Naive B cell (primary cell): ENCODE measurements at places on chromosomes 4 and X.

DNA sequence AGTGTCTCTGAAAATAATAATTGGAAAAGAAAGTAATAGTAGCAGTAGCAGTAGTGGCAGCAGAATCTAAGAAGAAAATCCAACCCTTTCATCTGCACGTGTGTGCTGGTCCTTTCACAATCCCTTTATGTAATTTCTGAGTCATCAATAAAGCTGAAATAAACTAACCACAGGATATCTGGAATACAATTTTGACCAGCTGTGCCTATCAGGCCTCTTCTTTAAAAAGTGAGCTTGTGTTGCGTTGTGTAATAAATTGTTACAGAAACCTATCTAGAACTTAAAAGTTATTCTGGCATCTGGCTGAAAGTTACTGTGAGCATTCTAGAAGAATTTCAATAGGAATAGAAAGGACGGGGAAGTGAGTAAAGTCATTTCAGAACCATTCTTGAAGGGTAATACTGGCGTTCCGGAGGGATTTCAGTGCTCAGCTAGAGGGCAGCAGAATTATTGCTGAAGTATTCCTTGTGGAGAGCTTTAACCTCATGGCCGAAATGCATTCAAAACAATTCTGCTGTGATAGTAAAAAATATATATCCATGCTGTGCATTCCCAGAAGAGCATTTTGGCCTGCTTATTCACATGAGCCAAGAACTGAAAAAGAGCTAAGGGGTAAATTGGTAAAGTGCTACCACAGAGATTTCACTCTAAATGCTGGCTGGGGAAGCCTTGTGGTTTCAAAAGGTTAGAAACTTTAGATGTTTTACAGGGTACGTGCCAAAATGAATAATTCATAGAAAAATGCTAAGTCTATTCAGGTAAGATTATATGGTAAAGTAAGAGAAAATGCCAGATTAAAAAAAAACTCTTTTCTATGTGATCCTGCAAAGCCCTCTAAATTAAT is 260.6 kb downstream of the NKX6-1 start:
- H3K4me1 ChIP-seq: no peaks in the 10 kb centered on the region
- no peak for DNase-seq
- no peak overlapping the region for H3K27ac ChIP-seq
- H3K4me3 ChIP-seq: no peak overlapping the region

DNA sequence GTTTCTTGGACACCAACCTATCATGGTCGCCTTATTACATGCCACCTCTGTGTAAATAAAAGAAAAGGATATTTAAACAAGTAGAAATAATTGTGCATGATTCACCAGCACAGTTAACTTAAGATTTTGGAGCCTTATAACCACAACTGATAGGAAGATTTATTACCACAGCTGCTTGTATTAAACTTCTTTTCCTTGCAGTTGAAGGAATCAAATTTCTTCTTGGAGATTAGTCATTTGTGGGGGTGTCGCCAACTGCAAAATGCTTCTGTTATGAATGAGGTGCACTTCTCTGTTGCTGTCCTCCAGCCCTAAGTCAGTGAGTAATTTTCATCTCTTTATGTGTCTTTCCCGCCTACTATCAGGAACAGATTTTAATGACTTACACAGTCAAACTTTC is 73.3 kb downstream of the OR13H1 start:
- H3K4me3 ChIP-seq: no peak overlapping the region
- H3K27ac ChIP-seq: no peak overlapping the region
- H3K27me3 ChIP-seq: no peaks in the 10 kb centered on the region
- H3K4me1 ChIP-seq: no peaks in the 10 kb centered on the region
- DNase-seq: no peak
- H3K36me3 ChIP-seq: no peaks in the 10 kb centered on the region

GRCh38 chrX:124341396-124342132 is 4.8 kb upstream of the SH2D1A start:
- no peak overlapping the region for H3K4me3 ChIP-seq
- no peak overlapping the region for H3K27ac ChIP-seq
- no peak for DNase-seq
- no peaks in the 10 kb centered on the region for H3K27me3 ChIP-seq

DNA sequence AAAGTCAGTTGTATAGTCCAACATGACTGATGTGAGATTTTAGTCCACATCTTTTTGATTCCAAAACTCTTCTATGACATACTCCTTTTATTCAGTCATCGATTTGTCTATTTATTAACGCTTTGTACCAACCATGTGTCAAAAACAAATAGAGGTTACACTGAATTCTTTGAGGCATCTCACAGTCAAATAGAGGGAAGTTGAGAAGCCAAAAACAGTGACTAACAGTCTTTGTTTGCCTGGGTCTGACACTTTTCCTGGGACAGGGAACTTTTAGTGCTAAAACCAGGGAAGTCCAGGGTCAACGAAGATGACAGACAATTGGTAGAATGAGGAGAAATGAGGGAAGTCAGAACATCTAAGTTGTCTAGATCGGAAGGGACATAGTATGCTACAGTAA is 169.9 kb upstream of the HS3ST1 start:
- H3K4me1 ChIP-seq: no peaks in the 10 kb centered on the region
- H3K27ac ChIP-seq: no peak overlapping the region
- DNase-seq: no peak
- H3K4me3 ChIP-seq: no peak overlapping the region

DNA sequence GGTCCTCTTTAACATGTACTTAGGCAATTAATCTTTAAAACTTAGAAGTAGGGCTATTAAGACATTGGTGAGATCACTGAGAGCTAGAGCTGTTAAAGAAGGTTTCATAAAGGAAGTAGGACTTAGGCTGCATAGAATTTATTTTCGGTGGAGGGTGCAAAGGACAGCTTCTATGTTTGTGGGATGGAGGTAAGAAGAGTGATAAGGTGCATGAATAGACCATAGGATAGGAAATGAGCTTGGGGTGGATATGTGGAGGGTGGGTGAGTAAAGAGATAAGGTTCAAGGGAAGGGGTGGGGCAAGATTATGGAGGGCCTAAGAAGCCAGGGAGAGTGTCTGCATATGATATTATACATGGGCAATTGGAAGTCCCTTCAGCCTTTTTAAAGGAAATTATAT is 15.9 kb downstream of the RTL9 start:
- H3K4me3 ChIP-seq: no peak overlapping the region
- H3K27ac ChIP-seq: no peak overlapping the region
- H3K4me1 ChIP-seq: no peaks in the 10 kb centered on the region
- no peak for DNase-seq

GRCh38 chr4:102586644-102587021 is 85.5 kb downstream of the NFKB1 start:
- peaks cover 5% of the 10 kb centered on the region for H3K4me1 ChIP-seq
- no peaks in the 10 kb centered on the region for H3K27me3 ChIP-seq
- H3K36me3 ChIP-seq: peaks cover 55% of the 10 kb centered on the region
- no peak overlapping the region for H3K4me3 ChIP-seq

- H3K27ac ChIP-seq: peak overlapping the region; percentile 5
- no peak for DNase-seq
- peaks cover 76% of the 10 kb centered on the region for H3K36me3 ChIP-seq
- H3K27me3 ChIP-seq: no peaks in the 10 kb centered on the region
Observed at GRCh38 chrX:1475481-1475880, 22.8 kb upstream of the ASMTL start.

- no peak overlapping the region for H3K27ac ChIP-seq
- no peak for DNase-seq
- H3K27me3 ChIP-seq: no peaks in the 10 kb centered on the region
Observed at GRCh38 chrX:152177497-152178269, 39.3 kb upstream of the MAGEA10 start.

DNA sequence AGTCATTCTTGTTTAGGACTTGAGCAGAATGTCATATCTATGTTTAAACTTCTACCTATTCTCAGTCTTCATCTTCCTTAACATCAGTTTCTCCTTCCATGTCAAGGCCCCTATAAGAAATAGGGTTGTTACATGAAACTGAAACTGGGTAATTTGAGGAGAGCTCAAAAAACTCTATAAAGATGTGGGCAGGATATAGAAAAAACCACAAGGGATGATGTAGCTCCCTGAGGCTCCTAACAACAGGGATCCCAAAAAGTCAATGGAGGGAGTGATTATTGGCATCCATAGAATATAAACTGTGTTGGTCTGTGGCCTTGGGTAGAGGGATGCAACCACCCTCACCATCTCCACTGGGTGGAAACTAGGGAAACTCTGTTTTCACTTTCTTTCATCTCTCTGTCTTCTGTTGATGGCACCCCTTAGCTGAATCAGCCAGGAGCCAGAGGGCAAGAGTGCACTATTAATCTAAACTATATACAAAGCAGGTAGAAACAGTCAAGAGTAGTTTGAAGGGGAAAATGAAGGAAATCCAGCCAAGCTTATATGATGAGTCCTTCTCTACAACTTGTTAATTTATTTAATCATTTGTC is 27.6 kb downstream of the C4orf54 start:
- H3K27me3 ChIP-seq: peaks cover 15% of the 10 kb centered on the region
- H3K27ac ChIP-seq: no peak overlapping the region
- no peak overlapping the region for H3K4me3 ChIP-seq
- no peak for DNase-seq
- H3K4me1 ChIP-seq: no peaks in the 10 kb centered on the region
- no peaks in the 10 kb centered on the region for H3K36me3 ChIP-seq

- peaks cover 67% of the 10 kb centered on the region for H3K27me3 ChIP-seq
- no peak overlapping the region for H3K27ac ChIP-seq
- DNase-seq: no peak
- no peaks in the 10 kb centered on the region for H3K36me3 ChIP-seq
- H3K4me3 ChIP-seq: no peak overlapping the region
Observed at GRCh38 chr4:105896461-105896942, 1.2 kb downstream of the NPNT start.

- H3K27ac ChIP-seq: no peak overlapping the region
- H3K4me3 ChIP-seq: no peak overlapping the region
- H3K4me1 ChIP-seq: no peaks in the 10 kb centered on the region
Observed at GRCh38 chrX:24761306-24761705, 67.6 kb downstream of the POLA1 start.
